Femur (tissue), 1 donor: ENCODE measurements at places on chromosomes 4 and X.

GRCh38 chr4:20403290-20403689 lies 151.6 kb downstream of the SLIT2 start:
- no peak for DNase-seq

- DNase-seq: no peak
These were observed 12.4 kb downstream of the DYNLT3 start for GRCh38 chrX:37834937-37835336.

DNA sequence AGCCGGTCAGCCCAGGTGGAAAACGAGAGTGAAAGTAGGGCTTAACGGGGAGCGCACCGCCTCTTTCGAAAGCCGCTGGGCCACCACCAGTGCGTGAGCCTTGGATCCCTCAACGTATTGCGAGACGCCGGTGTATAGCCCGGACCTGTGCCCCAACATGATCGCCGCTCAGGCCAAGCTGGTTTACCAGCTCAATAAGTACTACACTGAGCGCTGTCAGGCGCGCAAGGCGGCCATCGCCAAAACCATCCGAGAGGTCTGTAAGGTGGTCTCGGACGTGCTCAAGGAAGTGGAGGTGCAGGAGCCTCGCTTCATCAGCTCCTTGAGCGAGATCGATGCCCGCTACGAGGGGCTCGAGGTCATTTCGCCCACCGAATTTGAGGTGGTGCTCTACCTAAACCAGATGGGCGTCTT lies 929 bp downstream of the MAB21L2 start:
- DNase-seq: peak; percentile 39

DNA sequence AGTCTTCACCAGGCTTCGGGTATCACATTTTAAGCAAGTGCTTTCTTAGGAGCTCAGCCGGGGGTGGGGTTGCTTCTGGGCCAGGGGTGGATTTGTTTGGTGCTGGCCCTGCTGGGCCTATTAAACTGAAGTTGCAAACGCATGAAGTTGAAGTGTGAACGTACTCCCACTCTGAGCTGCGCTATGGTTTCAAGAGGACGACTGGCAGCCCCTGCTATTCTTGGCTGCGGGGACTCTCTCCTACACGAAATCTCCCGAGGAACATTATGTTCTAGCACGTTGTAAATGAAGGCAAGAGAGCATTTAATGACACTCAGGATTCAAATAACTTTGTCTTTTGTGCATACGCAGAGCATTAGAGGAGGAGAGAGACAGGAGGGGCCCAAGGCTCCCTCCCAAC lies 401.3 kb upstream of the BOD1L1 start:
- no peak for DNase-seq

- DNase-seq: no peak
These were observed 582.6 kb upstream of the ACTRT1 start for GRCh38 chrX:128634754-128635153.

DNA sequence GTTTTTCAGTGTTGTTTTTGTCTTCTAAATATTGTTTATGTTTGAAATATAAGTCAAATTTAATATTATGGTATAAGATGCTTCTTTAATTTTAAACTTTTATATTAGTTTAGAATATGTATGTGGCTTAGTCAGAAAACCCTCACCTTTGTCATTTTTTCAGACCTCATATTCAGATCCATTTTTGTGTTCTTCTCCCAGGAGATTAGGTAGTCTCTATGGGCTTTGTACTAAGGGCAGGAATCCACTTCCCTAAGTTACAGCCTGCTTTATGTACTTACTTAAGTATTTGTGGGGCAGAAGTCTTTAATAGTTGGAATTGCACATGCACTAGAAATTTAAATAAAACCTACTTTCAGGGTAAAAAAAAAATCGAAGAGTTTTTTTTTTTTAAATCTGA lies 63.5 kb upstream of the TENM3 start:
- DNase-seq: no peak
